ENCODE measurements at places on chromosomes 16 and 17. TPM values are rescaled to one million over a fixed set of nuclear protein-coding genes. Genes with fewer than 3 reads are reported as not detected.

PYCARD gene
- total RNA-seq: 13.0 TPM

NGFR gene
- 69.9 TPM for total RNA-seq

DNA sequence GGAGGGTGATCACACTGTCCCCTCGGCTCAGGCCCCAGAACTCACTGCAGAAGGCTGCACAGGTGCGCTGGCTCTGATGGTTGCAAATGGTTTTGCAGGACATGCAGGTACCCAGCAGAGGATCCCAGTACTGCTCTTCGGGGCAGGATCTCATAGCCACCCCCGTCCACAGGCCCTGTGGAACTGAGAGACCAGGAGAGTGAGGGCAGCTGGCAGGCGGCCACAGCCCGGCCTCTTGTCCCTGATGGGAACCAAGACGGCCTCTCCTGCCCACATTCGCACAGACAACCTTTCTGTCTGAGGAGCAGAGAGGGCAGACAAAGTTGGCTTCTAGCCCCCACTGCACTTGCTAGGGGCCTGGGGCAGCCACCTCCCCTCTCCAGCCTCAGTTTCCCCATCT, 19.5 kb downstream of the TNFRSF13B start:
- DNase-seq: no peak

DNA sequence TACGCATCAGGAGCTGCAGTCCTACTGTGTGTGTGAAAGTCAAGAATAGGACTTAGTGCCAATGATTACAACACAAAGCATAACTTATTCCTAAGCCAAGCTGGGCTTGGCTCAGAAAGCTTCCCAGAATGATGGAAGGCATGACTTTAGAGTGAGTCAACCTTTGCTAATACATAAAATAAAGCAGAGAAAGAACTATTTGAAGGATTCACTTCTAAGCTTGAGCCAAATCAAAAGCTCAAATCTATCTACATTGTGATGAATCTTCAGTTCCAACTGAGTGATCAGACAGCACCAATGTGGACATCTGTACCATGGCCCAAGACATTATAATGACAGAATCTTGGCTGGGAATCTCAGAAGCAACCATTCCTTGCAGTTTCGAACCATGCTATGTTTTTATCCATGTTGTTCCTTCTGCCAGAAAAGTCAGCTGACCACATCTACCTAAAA, 41.4 kb downstream of the SMG6 start:
- DNase-seq: no peak
